ENCODE measurements at places on chromosomes 5 and 9. TPM values are rescaled to one million over a fixed set of nuclear protein-coding genes. Genes with fewer than 3 reads are reported as not detected.
A peak's percentile ranks its signal among the peaks of the same experiment; 100 is the strongest.

SH3PXD2B gene
- polyA plus RNA-seq = 15.7 TPM

SNCAIP gene
- 0.08 TPM for polyA plus RNA-seq

DNA sequence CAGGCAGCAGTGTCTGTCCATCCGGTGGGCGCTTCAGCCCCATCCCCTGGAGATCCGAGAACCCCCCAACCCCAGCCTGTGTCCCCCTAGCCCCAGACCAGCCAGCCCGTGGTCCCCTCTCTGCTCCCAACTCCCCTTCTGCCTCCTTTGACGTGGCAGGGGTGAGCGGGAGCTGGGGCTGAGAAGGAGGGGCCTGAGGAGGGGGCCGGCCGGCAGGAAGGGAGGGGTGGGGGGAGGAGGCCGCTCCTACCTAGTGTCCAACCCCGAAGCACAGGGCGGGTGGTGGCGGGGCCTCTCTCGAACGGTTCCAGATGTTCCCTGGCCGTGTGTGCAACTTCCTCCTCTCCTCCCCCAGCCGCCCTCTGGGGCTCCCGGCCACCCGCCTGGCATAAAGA is 31.0 kb downstream of the GOLGA2 start:
- DNase-seq = peak; percentile 96

DNA sequence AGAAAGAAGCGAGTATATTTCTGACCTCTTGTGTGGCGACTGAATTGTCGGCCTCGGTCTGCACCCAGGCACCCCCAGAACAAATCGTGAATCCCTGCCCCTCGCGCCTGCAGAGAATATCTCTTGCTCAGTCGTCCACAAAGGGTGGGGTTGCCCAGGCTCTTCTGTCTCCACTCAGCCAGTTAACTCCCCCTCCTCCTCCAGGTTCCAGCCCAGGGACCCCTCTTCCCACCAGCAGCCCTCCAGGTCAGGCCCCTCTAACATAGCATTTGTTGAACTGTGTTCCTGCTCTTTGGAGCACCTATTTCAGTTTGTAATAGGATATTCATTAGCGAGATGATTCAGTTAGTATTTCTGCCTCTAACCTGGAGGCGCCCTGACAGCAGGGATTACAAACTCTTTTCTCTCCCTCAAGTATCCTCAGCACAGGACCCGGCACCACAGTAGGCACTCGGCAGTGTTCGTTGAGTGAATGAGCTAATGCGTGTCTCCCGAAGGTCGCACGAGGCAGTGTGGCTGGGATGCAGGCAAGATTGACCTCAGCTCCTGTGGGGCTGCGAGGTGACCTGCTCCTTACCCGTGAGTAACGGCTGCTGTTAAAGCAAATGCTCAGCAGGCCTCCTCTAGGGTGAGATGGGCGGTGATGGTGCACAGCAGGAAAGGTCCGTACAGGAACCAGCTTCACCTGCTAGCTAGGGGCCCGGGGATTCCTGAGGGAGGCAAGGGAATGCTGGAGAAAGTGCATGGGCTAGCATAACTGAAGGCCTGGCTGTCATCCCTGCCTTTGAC is 25.8 kb downstream of the ZBTB34 start:
- DNase-seq = no peak

- no peak for DNase-seq
Measured at GRCh38 chr5:35203403-35203802, 26.9 kb downstream of the PRLR start.

GRCh38 chr9:131627648-131628458 is 82.5 kb downstream of the PRRT1B start:
- DNase-seq = no peak

DNA sequence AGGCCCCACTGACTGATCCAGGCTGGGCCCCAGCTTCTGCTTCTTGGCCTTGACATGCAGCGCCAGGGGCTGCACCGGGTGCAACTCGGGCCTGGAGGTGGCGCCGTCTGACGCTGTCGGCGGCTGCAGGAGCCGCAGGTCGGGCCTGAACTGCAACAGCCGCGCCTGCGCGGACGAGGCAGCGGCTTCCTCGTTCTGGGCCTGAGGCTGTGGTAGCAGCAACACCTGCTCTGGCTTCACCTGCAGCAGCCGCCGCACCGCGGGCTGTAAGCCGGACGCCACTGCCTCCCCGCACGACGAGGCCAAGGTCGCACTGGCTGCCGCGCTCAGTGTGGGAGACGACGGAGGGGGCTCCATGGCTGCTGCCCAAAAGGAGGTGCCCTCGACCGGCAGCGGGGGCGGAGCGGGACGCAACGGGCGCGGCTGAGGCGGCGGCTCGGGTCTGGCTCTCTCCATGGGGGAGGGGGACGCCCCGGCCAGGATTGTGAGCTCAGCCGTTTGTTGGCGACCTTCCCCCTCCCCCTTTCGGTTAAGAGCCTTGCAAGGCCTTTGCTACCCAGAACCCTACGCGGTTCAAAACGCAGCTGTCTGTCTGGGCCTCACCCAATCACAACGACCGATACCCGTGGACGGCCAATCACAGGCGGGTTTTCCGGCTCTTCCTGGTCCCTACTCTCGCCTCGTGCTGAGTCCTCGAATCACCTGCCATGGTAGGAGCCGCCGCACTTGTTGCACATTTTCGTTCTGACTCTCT is 438 bp downstream of the SOX30 start:
- no peak for DNase-seq

SPATA31C1 gene
- not detected for polyA plus RNA-seq

MSX2 gene
- polyA plus RNA-seq = 5.1 TPM

DNA sequence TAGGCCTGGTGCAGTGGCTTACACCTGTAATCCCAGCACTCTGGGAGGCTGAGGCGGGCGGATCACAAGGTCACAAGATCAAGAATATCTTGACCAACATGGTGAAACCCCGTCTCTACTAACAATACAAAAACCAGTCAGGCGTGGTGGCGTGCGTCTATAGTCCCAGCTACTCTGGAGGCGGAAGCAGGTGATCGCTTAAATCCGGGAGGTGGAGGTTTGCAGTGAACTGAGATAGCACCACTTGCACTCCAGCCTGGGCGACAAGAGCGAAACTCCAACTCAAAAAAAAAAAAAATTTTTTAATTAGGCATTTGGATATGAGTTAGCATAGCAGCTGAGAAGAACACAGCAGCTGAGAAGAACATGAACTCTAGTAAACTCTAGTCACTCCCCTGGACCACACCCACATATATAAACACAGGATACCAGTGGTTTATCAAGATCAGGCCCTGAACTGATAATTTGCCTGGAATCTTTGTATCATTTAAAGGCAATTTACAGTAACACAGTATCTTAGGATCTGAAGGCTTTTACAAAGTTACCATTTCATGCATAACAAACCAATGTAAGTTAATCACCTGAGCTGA is 4.6 kb upstream of the UGCG start:
- DNase-seq = no peak

- DNase-seq = no peak
Measured at GRCh38 chr9:91379426-91379825, 17.7 kb upstream of the AUH start.

GRCh38 chr5:158074992-158075769 is 216.2 kb upstream of the CLINT1 start:
- peak; percentile 61 for DNase-seq

GRCh38 chr9:129716091-129716490 is 36.8 kb downstream of the PTGES start:
- DNase-seq = no peak

AGXT2 gene
- polyA plus RNA-seq = not detected

- no peak for DNase-seq
Measured at GRCh38 chr9:112377684-112378327, 2.1 kb upstream of the HSDL2 start.

ASPN gene
- polyA plus RNA-seq = 1.7 TPM

GRCh38 chr5:180191716-180192115 is 17.3 kb downstream of the RASGEF1C start:
- no peak for DNase-seq

SPATA31D4 gene
- polyA plus RNA-seq = not detected

DNA sequence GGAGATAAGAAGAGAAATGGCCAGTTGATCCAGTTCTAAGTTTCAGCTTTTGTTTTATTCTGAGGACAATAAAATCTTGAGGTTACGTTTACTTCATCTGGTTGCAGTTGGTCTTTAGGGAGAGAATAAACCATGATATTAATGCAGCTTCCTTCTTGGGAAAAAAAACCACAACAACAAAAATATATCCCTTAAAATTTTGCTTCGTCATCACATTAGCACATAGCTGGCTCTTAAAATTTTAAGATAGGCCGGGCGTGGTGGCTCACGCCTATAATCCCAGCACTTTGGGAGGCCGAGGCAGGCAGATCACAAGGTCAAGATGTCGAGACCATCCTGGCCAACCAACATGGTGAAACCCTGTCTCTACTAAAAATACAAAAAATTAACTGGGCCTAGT is 86.4 kb downstream of the EQTN start:
- no peak for DNase-seq
